ENCODE measurements at places on chromosomes 5 and 9. TPM values are rescaled to one million over a fixed set of nuclear protein-coding genes. Genes with fewer than 3 reads are reported as not detected.

The OR1N1 gene
- not detected for total RNA-seq

The GRIN1 gene
- not detected for total RNA-seq

The LRRC19 gene
- not detected for total RNA-seq

The SUSD1 gene
- 6.8 TPM for total RNA-seq

The PRUNE2 gene
- total RNA-seq = 1.4 TPM

The ACTBL2 gene
- not detected for total RNA-seq

The PALM2AKAP2 gene
- 76.1 TPM for total RNA-seq

The INSL6 gene
- not detected for total RNA-seq

The OR1Q1 gene
- total RNA-seq = not detected

The TLR4 gene
- total RNA-seq = 14.4 TPM

The GFRA3 gene
- 0.72 TPM for total RNA-seq

The C9 gene
- total RNA-seq = not detected

The LRRC14B gene
- total RNA-seq = 107 TPM

The GADD45G gene
- 54.0 TPM for total RNA-seq

The FOXD4L6 gene
- total RNA-seq = not detected

The GGTA1 gene
- total RNA-seq = 28.3 TPM

The ARL14EPL gene
- not detected for total RNA-seq

The NFIB gene
- total RNA-seq = 110 TPM

The NEK6 gene
- 7.7 TPM for total RNA-seq

The IL33 gene
- total RNA-seq = 16.8 TPM

The TMEM232 gene
- total RNA-seq = 2.9 TPM

The CTXN3 gene
- not detected for total RNA-seq

The OBP2B gene
- total RNA-seq = not detected

The IL4 gene
- not detected for total RNA-seq

The CBY3 gene
- total RNA-seq = not detected

The OTP gene
- total RNA-seq = not detected

The FOXD1 gene
- not detected for total RNA-seq

The IFNA21 gene
- total RNA-seq = not detected

The CRHBP gene
- 0.92 TPM for total RNA-seq

The BHMT2 gene
- total RNA-seq = 5.3 TPM

The ADGRV1 gene
- not detected for total RNA-seq

The HMCN2 gene
- 7.3 TPM for total RNA-seq

The TSSK1B gene
- total RNA-seq = not detected

The PDE6A gene
- total RNA-seq = 0.05 TPM

The NRG2 gene
- total RNA-seq = 1.9 TPM

Measured in left ventricle myocardium superior (tissue), 1 donor.